T-helper 22 cell (primary cell): ENCODE measurements at places on chromosomes 16 and 17.

GRCh38 chr16:9053006-9053601, 38.3 kb upstream of the HAPSTR1 start:
- no peak for DNase-seq

GRCh38 chr17:40558300-40558889, 6.9 kb downstream of the CCR7 start:
- DNase-seq = no peak

DNA sequence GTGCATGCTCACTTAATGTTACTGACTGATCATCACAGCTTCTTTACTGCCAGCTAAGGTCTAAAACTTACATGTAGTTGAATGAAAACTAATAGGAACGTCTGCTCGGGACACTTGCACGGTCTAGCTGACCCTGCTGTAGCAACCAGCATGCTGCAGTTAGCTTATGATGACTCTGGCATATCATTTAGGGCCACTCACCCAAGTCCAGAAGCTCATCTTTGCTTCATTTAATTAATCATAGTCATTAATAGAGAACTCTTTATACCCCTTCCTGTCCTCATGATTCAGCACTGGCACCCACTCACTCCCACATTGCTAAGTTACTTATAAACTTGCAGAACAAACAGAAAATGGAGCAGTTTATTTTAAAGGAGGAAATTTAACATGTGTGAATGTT, 136.3 kb downstream of the NLK start:
- DNase-seq = no peak

GRCh38 chr16:12458591-12459358, 344.9 kb downstream of the CPPED1 start:
- DNase-seq = no peak

DNA sequence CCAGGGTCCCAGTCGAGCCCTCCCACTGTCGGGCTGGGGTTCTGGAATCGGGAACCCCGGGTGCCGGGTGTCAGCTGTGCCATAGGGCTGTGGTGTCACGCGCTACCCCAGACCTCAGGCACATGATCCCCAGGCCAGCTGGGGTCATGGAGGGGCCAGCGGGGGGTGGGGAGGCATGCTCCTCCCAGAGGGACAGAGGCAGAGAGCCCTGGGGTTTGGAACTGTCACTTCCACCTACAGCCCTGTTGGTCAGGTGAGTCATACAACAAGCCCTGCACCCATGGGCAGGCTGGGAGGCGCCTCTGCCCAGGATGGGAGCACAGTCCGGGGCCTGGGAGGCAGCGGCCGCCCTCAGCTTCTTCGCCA, 63.0 kb downstream of the BAIAP2 start:
- no peak for DNase-seq

DNA sequence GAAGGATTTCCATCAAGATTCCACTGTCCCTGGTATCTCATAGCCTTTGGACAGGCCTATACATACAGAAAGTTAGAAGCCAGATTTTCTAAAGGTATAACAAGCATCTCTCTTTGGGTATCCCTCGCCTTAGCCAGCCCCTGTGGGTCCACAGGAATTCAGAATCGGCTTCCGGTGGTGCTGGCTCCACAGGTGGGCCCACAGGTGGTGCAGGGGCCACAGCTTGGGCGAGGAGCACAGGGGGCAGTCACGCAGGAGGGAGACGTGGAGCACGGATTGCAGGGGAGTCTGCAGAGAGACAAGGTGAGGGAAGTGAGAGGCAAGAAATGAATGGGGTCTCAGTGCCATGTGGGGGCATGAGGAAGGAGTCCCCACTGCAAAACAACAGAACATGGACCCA, 3.5 kb downstream of the KRT38 start:
- DNase-seq = no peak

DNA sequence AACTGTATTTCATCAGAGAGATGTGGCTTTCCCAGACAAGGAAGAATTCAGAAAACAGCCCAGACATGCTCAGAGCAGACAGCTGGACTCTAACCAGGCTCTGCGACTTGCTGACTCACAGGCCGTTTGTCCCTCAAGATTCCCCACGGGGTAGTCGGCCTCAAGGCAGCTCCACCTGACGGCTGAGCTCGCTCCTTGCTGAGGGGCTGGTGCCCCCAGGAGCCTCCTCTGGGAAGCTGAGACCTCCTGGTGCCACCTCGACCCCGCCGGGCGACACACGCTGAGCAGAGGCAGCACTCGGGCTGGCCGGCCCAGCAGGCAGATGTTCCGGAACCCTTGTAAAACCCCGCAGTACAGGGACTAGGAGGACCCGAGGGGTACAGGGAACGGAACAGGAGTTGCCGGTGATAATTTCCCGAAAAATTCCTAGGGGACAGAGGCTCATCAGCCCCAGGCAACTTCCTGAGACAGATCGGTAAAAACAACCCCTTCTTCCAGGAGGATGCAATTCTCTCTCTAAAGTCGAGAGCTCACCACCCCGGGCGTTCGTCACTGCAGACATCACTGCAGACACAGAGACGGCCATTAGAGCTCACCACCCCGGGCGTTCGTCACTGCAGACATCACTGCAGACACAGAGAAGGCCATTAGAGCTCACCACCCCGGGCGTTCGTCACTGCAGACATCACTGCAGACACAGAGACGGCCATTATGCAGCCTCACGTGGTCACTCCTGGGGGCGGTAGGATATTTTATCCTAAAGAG, 19.9 kb downstream of the RPH3AL start:
- DNase-seq = no peak

- no peak for DNase-seq
Observed at GRCh38 chr17:2369551-2370210, 31.2 kb downstream of the MNT start.

DNA sequence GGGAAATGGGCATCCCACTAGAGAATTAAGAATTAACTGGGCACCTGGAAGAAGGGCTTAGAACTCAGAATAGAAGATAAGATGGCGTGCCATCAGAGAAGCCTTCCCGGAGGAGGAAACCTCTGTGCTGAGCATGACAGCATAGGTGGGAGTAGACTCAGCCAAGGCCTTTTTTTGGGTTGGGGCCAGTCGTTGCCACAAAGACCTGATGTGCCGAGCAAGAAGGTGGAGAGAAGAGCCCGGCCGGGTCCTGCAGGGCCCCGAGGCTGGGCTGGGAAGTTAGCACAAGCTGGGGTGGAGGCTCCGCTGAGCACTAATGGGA, 1.1 kb upstream of the RAB11FIP4 start:
- no peak for DNase-seq

DNA sequence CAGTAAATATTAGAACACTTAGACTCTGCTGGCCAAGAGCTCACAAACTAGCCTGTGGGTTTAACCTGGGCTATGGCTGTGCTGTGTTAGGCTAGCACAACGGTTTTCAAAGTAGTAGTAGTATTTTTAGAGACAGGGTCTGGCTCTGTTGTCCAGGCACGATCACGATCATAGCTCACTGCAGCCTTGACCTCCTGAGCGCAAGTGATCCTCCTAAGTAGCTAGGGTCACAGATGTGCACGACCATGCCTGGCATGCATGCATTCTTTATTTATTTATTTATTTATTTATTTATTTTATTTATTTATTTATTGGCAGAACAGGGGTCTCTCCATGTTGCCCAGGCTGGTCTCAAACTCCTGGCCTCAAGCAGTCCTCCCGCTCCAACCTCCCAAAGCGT, 10.3 kb downstream of the MRPL27 start:
- DNase-seq = no peak

DNA sequence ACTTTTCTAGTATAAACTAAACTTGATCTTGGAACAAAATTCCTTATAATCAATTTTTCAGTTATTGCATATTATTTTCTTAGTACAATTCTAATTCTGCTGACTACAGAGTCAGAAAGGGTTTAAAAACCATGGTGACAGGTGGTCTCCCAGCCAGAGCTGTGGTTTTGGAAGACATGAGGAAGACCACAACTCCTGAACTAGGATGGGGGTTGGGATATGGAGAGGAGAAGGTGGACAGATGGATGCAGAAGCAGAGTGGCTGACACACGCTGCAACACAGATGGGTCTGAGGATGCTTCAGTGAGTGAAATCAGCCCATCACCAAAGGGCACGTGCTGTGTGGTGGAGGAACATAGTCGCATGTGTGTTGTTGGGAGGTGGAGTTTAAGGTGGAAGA, 187.7 kb downstream of the LGALS9B start:
- DNase-seq = no peak

DNA sequence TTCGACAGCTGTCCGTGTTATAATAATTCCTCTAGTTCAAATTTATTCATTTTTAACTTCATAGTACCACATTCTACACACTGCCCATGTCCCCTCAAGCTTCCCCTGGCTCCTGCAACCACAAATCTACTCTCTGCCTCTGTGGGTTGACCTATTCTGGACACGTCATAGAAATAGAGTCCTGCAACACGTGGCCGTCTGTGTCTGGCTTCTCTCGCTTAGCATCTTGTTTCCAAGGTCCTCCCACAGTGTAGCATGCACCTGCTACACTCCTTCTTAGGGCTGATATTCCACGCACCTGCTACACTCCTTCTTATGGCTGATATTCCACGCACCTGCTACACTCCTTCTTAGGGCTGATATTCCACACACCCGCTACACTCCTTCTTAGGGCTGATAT, 16.5 kb downstream of the SCGB1C2 start:
- DNase-seq = no peak

DNA sequence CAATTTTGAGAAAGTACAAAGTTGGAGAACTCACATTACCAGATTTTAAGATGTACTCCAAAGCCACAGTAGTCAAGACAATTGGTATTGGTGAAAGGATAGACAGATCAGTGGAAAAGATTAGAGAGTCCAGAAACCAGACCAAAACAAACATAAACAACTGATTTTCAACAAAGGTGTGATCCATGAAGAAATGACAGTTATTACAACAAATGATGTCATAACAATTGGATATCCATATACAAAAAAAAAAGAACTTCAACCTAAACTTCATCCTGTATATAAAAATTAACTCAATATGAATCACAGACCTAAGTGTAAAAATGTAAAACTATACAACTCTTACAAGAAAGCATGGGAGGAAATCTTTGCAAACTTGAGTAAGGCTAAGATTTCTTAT, 8.4 kb downstream of the CEP112 start:
- DNase-seq = no peak

DNA sequence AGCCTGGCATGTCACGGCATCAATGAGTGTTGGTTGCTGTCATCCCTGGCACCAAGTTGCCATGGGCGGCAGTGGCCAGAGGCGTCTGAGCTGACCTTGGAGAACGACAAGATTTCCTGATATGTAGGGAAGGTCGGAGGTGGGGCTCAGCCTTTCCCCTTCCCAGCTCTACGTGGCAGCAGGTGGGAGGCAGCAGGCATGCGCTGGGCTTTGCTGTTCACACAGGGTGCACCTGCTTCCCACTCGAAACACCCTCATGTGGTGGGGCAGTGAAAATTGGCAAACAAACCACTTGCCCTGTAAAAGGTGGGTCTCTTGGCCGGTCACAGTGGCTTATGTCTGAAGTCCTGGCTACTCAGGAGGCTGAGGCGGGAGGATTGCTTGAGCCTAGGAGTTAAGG, 12.3 kb upstream of the TFAP4 start:
- DNase-seq = no peak

GRCh38 chr16:13962232-13962631, 42.3 kb downstream of the ERCC4 start:
- no peak for DNase-seq

GRCh38 chr16:20519231-20519630, 56.9 kb downstream of the ACSM2B start:
- no peak for DNase-seq

- no peak for DNase-seq
Observed at GRCh38 chr17:29103341-29103740, 60.4 kb downstream of the PIPOX start.

- no peak for DNase-seq
Observed at GRCh38 chr17:79392598-79392997, 218.3 kb downstream of the RBFOX3 start.

DNA sequence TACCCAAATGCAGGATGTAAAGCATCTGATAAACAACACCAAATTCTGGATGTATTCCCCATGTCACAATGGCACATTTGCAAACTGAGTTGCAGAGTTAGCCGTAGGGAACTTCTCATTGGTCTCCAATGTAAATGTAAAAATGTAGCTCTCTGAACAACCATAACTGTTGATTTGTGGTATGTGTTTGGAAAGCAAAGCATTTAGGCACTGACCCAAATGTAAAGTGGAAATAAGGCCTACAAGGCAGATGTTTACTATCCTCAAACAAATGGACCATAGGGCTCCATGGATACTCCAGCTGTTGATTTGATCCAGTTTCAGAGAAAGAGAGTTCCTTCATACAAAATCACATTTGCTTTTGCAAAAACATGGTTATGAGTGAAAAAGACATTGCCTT, 223.0 kb upstream of the ELAC2 start:
- no peak for DNase-seq

DNA sequence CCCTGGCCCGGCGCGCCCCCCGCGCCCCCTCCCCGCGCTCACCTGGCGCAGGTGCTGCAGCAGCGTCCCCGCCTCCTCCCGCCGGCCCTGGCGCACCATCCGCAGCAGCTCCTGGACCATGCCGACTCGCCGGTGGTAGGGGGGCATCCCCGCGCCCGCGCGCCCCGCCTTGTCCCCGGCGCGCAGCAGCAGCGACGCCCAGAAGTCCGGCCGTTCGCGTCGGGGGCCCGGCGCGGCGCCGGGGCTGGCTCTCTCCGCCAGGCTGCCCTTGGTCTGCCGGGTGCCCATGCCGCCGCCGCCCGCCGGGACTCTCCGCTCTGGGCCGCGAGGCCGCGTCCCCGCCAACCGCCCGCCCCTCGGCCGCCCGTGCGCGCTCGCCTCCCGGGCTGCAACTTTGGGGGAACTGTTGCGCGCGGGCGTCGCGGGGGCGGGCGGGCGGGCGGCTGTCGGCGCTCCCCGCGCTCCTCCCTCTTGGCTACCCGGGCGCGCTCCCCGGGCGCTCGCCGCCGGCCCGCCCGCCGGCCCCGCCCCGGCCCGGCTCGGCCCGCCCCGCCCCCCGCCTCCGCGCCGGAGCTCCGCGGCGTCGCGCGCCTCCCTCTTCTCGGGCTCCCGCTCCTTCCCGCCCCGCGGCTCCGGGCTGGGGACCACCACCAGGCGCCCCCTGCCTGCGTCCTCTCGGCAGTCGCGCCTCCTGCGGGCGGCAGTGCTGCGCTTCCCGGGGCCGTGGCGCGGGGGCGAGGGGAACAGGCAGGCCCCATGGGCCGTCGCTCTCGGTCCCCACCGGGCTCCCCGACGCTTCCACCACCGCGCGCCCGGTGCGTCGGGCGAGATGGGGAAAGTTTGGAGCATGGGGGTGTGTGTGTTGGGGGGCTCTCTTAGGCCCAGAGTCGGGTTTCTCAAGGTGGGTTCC, at the start of gene LRRC75A:
LRRC75A (minus strand) TSS at position 491 of the 910 bp plus-strand sequence; CDS start at position 288, 203 bp downstream.
- DNase-seq = peak; percentile 37
